LHCN-M2 (cell line): ENCODE measurements at places on chromosomes 2 and 18. TPM values are rescaled to one million over a fixed set of nuclear protein-coding genes. Genes with fewer than 3 reads are reported as not detected.

GRCh38 chr2:65885266-65885665 lies 452.9 kb upstream of the SPRED2 start:
- DNase-seq = no peak

The FEV gene
- not detected in 2 replicates for total RNA-seq

The GCA gene
- 0.52 and 0.90 TPM in 2 replicates for total RNA-seq

The DSEL gene
- 157 and 164 TPM in 2 replicates for total RNA-seq

The NEU2 gene
- total RNA-seq = not detected in 2 replicates
